ENCODE measurements at places on chromosomes 1 and 21. TPM values are rescaled to one million over a fixed set of nuclear protein-coding genes. Genes with fewer than 3 reads are reported as not detected.

SPRR2A gene
- total RNA-seq = not detected

FMN2 gene
- 0.97 TPM for total RNA-seq

S1PR1 gene
- total RNA-seq = 9.3 TPM

ATP6V1G3 gene
- not detected for total RNA-seq

ITLN2 gene
- 1.3 TPM for total RNA-seq

RNASEL gene
- total RNA-seq = 7.5 TPM

VTCN1 gene
- total RNA-seq = 12.8 TPM

ALX3 gene
- total RNA-seq = 1.6 TPM

TMPRSS15 gene
- total RNA-seq = 0.07 TPM

S100A7 gene
- total RNA-seq = not detected

KRTAP21-2 gene
- not detected for total RNA-seq

KIAA0040 gene
- 8.3 TPM for total RNA-seq

HES3 gene
- total RNA-seq = not detected

Measured in hepatocyte (in vitro differentiated cells).